Stimulated activated CD4-positive, alpha-beta T cell treated with anti-CD3 and anti-CD28 coated beads, Interleukin-1b, Interleukin-23, amount 100 ng/mL, for 48 hours (primary cell): ENCODE measurements at places on chromosomes 4 and X.

DNA sequence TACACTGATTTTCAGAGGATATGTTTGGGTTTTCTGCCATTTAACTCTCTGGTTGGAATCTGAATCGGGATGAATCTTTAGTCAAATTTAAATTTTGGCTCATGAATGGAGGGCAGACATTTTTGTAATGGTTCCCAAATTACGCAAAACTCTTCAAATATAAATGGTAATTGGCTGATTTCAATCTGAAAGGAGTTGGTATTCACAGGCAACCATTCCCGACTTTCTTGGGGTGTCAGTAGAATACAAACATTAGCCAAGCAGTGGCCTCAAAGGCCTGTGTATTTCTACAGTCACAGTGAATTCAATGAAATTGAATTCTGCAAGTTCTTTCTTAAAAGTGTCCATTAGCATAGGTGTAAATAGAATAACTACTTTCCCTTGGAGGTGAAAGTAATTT lies 668.8 kb upstream of the PRKX start:
- no peak for DNase-seq

DNA sequence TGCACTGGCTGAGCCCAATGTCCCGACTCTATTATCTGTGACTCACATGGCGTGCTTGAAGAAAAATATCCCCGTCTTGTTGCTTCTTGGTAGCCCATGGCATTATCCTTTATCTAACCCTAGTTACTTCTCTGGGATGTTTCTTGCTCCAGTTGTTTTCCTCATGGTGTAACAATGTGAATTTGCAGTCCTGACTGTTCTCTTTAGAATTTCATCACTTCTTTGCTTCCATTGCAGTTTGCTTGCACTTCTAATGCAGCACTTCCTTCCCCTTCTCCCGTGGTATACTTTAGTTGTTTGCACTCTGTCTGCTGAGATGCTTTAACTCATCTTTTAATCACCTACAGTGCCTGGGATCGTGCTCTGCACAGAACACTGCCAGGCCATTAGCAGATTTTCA lies 126.9 kb downstream of the MAML3 start:
- no peak for DNase-seq

DNA sequence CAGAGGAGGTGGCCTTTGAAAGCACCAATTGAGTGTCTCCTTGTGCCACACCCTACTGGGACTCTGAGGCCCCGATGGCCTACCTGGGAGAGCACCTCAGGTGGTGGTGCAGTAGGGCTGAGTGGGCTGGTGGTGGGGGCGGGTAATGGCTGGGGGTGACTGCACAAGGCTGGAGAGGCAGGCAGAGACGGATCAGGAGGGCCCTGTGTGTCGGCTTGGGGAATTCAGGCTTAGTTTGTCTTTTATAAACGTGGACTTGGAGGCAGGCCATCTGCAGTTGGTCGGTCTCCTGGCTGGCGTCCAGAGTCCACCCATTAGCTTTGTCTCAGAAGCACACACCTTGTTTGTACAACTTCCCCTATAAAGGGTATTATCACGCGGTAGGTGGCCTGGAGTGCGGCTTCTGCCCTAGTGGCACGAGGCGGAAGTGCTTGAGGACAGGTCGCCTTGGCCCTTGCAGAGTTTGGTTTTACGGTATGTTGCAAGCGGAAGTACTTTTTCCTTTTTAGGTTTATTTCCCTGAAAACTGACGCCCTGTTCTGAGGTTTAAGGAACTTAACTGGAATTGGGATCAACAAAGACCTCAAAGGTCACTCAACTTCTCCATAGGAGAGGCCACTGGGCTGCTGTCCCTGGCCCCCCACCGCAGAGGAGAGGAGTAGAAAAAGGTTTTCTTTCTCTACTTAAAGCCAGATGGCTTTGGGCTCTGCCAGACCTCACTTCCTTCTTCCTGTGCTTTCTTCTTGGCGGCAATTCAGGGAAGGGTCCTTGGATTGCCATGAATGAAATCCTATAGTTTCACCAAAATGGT lies 8.0 kb downstream of the TBC1D14 start:
- peak; percentile 43 for DNase-seq

GRCh38 chrX:14243823-14244222 lies 214.1 kb upstream of the GEMIN8 start:
- no peak for DNase-seq

DNA sequence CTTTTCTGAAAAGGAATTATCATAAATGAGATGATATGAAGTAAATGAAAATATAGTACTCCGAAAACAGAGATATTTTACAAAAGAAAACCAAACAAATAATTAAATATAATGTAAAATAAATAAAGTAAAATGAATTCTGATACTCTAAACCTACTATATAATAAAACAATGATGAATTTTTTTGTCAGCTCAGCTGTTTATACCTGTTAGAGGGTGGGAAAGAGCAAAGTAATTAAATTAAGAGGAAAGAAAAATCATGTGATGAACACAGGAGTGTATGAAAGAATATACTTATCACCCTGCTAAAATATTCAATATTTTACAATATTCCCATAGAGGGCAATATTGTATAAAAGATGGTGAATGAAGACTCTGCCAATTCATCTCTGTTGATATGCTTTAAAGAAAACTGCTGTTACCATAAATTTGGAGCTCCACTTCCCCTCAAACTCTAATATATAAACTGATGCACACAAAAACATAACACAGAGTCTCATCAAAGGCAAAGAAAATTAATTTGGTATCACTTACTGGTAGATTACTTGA lies 6.5 kb upstream of the NDST4 start:
- DNase-seq: no peak

DNA sequence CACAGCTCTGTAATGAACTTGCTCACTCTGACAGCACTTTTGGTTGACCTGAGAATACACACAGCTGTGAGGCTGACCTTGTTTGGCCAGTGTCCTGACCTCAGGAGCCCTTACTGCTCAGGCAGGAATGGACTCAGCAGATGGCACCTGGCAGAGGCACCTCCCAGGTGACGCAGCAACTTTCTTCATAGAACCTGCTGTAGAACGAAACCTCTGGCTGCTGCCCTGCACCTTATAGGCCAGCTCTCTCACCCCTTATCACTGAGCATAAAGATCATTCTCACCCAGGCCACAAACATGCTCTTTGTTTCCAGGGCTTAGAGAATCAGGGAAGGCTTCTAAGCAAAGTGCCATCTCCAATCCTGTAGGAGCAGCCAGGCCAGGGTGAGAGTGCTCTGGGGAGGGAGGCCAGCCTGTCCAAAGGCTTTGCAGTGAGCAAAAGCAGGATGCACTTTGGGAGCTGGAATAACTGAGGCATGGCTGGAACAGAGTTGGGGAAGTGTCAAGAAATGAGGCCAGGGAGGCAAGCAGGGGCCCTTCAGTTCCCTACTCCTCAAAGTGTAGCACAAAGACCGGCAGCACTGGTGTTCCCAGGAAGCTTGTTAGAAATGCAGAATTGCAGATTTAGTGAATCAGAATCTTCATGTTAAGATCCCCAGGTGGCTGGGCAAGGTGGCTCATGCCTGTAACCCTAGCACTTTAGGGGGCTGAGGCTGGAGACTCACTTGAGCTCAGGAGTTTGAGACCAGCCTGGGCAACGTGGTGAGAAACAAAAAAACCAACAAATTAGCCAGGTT lies 13.3 kb upstream of the CENPU start:
- DNase-seq: no peak

GRCh38 chr4:171718069-171718468 lies 95.1 kb upstream of the GALNTL6 start:
- DNase-seq: no peak

DNA sequence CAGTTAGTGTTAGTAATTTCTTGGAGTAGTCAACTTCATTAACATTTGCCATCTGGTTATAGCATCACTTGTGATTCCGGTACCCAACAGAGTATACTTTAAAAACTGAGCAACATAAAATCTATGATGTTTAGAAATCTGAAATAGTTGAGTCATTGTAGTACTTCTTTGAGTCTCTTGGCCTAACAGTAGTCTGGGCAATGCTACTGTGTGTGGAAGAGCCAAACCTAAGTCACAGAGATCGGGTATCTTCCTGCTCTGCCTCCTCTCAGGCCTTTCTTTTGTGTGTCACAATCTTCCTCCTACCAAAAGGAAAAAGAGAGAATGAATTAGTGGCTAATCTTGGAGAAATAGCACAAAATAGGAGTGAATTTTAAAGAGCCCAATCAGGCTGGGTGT lies 25.5 kb downstream of the DCUN1D4 start:
- DNase-seq: no peak

DNA sequence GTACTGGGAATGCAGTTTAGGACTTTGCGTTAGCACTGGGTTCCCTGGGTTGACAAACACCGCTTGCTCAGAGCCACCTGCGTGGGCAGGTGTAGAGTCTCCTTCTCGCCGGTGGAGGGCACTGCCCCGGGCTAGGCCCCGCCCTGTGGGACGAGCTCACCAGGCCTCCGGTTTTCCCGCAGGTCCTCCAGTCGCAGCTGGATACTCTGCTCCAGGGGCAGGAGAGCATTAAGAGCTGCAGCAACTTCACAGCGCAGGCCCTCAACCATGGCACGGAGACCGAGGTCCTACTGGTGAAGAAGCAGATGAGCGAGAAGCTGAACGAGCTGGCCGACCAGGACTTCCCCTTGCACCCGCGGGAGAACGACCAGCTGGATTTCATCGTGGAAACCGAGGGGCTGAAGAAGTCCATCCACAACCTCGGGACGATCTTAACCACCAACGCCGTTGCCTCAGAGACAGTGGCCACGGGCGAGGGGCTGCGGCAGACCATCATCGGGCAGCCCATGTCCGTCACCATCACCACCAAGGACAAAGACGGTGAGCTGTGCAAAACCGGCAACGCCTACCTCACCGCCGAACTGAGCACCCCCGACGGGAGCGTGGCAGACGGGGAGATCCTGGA lies 49.2 kb upstream of the MND1 start:
- DNase-seq: no peak

GRCh38 chr4:120850018-120850599 lies 72.4 kb downstream of the PRDM5 start:
- DNase-seq: no peak

- DNase-seq: no peak
Measured at GRCh38 chr4:159401791-159402380, 299.0 kb downstream of the RAPGEF2 start.

- no peak for DNase-seq
Measured at GRCh38 chrX:110920991-110921390, 125.4 kb upstream of the CHRDL1 start.

DNA sequence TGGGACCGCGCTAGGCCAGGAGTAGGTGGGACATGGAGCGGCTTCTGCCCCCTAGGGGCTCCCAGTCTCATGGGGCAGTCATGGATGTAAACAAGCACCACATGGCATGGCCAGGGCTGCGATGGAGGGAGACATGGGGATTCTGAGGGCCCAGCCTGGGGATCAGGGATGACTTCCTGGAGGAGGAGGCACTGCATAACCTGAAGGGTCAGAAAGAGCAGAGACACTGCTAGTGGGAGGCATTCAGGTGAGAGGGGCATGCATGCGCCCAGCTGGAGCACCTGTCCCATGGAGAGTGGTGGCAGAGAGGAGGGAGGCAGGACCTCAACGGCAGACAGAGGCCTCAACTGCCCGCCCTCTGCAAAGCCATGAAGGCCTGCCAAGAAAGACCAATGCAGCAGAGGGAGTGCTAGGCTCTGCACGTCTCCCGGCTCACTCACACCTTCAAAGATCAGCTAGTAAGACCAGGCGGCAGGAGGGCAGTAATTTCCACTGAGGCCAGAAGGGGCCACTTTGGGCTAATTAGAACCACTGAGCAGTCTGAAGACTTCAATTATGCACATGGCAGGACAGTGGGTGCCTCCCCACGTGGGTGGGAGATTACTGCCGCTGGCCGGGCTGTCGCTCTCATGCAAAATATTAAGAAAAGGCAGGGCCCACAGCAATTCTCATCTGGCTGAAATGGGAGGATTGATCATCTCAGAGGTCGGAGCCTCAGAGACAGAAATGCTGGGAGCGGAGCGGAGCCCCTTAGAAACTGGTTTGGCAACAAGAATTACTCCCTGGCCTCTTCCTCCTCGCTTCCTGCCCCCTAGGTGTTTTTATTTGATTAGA lies 69.6 kb downstream of the PPP2R2C start:
- no peak for DNase-seq

GRCh38 chr4:3122081-3122563 lies 47.6 kb downstream of the HTT start:
- DNase-seq: no peak

DNA sequence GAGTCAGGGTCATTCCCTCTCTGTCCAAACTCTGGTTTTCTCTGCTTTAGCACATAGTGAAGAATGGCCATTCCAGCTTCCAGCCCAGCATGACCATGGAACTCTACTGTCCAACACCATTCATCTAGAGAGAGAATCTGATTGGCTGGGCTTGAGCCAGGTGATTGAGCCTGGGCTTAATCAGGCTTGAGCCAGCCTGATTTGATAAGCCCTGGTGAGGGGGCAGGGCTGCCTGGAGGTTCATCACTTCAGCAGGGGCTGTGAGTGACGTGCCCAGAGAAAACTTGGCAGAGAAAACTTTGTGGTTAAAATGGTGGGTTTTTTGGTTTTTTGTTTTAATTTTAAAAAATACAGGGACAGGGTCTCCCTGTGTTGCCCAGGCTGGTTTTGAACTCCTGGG lies 62.5 kb downstream of the KIAA0232 start:
- DNase-seq: no peak

DNA sequence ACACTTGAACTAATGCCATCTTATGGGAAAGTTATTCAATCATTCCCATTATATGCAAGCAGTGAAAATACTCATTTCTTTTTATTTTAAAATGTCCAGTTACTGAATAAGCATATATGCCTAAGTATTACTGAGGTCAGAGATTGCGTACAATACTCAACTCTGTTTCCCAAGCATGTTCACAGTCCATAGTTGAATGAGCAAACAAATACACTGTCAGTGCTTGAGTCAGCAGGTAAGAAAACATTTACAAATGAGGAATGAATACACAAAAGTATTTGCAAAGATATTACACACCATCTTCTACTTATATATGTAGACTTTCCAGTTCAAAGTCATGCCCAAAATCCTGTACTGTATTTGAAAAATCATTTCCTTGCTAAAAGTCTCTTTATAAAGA lies 74.1 kb downstream of the TSPAN5 start:
- no peak for DNase-seq

GRCh38 chr4:76726176-76726575 lies 171.8 kb downstream of the SOWAHB start:
- no peak for DNase-seq

DNA sequence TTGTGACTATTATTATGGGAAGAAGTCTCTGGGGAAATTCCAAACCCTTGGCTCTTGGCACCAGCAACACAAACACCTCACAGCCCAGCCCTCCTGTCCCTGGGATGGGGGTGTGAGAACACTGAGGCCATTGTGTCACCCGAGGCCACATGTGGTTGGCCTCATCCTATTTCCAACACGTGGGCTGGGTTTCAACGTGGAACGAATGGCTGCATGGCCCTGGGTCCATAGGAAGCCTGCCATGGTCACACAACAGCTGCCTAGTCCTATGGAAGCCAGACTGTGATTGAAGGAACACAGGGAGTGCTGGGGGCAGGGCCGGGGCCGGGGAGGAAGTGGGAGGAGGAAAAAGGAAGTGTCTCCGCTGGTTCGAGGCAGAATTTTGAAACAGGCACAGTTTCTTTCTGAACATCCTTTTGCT lies 10.0 kb downstream of the CLCN4 start:
- DNase-seq: peak; percentile 12

- DNase-seq: peak; percentile 6
Measured at GRCh38 chr4:14375816-14376215, 626.5 kb upstream of the CPEB2 start.
